Posterior cingulate gyrus (tissue), 11 donors: ENCODE measurements at places on chromosomes 16 and 17.

- no peak for DNase-seq
Measured at GRCh38 chr17:63001689-63002394, 35.8 kb downstream of the TANC2 start.

- DNase-seq = no peak
Measured at GRCh38 chr16:8548166-8548565, 42.1 kb downstream of the TMEM114 start.

GRCh38 chr17:9299695-9300094 is 275.9 kb downstream of the STX8 start:
- no peak for DNase-seq

GRCh38 chr17:19346351-19347255 is 15.9 kb downstream of the B9D1 start:
- DNase-seq = no peak

- no peak for DNase-seq
Measured at GRCh38 chr17:29722411-29723198, 99.9 kb upstream of the CORO6 start.

GRCh38 chr16:80210787-80211186 is 330.0 kb upstream of the DYNLRB2 start:
- no peak for DNase-seq

DNA sequence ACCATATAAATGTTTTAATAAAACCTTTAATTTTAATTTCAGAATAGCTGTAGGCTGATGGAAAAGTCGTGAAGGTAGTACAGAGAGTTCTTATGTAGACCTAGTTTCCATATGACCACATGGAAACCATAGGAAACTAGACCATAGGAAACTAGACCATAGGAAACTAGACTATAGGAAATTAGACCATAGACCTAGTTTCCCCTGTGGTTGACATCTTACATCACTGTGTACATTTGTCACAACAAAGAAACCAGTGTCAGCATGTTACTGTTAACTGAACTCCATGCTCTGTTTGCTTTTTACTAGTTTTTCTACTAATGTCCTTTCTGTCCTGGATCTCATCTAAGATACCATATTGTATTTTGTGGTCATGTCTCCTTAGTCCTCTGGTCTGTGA is 14.6 kb downstream of the NUDT7 start:
- no peak for DNase-seq

DNA sequence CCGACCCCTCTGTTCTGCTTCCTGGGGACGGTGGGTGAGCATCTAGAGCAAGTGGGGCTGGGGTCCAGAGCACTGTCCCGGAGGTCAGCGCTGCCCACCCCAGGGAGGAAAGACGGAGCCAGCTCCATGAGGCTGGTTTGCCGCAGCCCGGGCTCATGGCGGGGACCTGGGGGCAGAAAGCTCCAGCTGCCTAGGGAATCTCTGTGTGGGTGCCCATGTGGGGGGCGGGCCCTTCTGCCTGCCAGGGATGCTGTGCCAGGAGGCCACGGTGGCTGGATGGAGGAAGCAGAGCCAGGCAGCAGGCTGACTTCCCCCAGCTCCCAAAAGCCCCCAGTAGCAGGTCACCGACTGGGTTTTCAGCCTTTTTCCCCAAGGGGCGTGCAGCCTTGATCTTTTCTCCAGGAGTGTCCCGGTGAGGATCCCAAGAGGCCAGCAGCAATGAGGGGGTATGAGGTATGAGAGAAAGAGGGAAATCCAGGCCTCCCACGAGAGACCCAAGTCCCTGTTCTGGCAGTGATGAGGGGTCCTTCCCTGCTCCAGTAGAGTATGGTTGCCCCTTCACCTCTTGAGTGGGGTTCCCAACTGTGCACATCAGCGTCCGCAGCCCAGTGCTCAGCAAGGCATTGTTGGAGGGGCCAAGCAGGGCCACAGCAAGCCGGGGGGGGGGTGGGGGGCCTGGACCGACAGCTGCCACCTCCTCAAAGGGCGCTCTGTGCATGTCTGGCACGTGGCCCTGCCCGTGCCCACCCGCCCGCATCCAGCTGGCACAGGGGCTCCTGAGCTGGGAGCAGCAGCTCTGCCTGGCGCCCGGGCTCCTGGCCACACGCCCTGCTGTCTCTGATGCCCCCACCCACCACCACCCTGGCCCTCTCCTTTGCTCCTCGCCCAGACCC is 15.6 kb upstream of the BCAR1 start:
- DNase-seq = peak; percentile 64

- DNase-seq = peak; percentile 39
Measured at GRCh38 chr16:23836404-23837311, 875 bp downstream of the PRKCB start.

- DNase-seq = no peak
Measured at GRCh38 chr16:66562409-66562808, 3.8 kb upstream of the CMTM1 start.

DNA sequence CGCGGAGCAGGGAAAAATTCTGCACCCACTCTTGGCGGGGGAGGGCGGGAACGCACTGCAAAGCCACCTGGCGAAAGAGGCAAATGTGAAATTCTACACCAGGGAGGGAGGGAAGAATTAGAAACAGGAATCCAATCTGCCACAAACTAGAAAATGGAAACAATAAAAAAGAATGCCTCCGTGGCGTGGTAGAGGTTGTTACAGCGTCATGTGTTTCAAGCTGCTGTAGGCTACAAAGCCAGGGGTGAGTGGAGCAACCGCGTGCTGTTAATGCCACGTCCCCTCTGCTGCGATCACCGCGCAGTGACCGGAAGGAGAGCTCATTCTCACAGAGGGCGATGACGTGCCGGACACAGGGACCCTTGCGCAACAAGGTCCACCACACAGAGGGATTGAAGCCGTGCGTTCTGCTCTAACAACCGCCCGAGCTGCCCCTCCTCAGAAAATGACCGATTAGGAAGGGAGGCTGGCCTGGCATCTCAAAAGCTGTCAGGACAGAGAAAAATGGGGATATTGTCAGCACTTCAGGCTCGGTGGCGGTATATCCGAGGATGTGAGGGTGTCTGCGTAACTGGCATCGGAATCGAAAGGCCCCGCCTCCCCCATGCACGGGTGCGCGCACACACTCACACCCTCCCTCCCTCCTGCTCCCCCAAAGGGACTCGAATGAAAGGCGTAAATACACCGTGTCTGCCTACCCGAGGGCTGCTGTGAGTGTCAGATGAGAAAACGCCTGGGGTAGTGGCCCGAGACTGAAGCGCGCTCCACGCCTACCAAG is 70.8 kb upstream of the TNRC6C start:
- peak; percentile 67 for DNase-seq

DNA sequence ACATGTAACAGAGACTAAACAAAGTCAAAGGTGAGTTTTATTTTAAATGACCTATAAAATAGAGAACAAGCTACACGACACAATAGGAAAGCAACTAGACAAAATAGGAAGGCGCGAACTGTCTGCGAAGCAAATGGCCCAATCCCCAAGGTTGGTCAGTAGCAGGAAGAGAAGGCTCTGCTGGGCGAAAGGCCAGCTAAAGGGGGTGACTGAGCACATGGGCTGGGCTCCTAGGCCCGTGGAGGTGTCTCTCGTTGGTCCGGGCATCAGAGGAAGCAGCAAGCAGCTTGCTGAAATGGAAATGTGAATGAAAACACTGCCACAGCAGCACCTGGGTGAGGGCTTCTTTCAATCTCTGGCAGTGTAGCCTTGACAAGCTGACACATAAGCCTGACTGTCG is 129.4 kb downstream of the ZNF778 start:
- no peak for DNase-seq

- DNase-seq = no peak
Measured at GRCh38 chr17:63503341-63503705, 19.8 kb upstream of the KCNH6 start.

DNA sequence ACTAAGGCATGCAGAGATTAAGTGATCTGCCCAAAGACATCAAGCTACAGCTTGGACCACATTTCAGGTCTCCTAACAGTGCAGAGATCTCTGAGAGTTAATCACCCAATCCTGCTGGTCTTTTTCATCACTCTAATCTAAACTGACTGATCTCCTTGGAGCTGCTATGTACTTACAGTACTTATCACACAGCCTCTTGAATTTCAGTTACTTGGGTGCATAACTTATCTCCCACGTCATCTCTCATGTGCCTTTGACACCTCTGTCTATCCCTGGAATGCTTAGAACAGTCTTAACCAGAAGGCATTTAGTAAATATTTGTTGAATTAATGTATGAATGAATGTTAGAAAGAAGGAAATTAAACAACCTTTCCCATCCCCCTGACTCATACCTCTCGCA is 139.0 kb downstream of the SNX11 start:
- no peak for DNase-seq

DNA sequence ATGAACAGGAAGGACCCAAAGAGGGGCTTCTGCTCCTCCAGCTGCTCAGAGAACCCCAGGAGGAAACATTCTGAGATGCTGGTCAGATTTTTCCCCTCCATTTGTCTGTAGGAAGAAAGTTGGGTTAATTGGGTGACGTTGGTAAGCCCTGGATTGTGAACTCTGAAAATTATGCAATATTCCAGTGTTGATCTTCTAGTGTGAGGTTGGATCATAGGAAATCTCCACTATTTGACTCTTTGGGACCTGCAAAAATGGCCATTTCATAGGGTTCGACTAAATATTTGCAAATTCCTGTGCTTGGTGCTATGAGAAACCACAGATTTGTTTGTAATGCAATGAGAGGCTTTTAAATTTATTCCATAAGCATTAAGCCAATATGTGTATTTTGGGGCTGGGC is at the start of gene OR1G1:
Gene OR1G1 (minus strand): TSS at position 101 of the 400 bp plus-strand sequence. CDS start 0 bp downstream, at position 101.
- DNase-seq = no peak
